ENCODE measurements at places on chromosomes 2 and 18.

DNA sequence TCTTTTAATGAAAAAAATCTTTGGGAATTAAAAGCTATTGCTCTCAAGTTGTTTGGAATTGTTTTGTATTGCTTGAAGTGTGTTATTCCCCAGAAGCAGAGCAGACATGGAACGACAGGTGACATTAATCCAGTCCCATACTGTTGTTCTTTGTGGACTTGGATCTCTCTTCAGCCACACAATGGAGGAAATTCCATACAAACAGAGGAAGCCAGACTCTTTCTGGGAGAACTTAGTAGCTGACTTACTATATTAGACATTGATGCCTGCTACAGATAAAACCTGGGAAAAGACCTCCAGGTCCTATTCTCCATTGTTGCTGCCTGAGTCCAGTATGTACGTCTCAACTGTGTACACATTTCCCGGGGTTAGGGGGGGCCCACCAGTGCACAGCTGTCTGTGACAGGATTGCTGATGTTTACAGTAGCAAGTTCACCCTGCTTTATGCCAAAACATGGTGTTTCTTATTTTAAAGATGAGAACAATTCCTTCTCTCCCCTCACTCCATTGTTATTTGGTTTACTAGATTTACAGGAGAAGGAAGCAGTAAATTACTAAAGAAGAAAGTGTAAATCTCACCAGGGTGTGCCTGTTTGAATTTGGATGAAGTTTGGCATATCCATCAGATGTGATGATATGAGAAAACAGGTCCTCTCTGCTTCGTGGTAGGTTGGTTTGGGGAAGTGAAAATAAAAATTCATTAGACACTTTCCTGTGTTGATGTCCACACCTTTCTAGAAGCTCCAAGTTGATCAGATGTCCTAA lies 142.4 kb upstream of the RBBP8 start:
- H3K27me3 ChIP-seq = peaks cover 15% of the 10 kb centered on the region
- H3K27ac ChIP-seq = no peak overlapping the region
- H3K4me1 ChIP-seq = no peaks in the 10 kb centered on the region

DNA sequence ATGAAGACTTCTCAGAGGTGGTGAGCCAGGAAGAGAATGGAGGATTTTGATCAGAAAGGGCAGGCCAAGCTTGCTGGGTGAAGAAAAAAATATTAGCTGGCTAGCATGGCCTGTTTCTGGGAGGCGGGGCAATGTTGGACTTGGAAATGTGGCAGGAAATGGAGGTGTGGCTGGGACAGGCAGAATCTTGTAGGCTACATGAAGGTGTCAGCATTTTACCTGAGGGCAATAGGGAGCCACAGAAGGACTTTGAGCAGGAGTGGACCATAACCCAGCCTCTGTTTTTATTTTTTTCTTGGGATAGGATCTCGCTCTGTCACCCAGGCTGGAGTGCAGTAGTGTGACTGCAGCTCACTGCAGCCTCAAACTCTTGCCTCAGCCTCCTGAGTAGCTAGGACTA lies 31.7 kb downstream of the EMX1 start:
- DNase-seq = no peak
- H3K36me3 ChIP-seq = no peaks in the 10 kb centered on the region
- H3K27ac ChIP-seq = no peak overlapping the region
- peaks cover 4% of the 10 kb centered on the region for H3K4me1 ChIP-seq

- H3K36me3 ChIP-seq = no peaks in the 10 kb centered on the region
- peaks cover 7% of the 10 kb centered on the region for H3K4me1 ChIP-seq
- no peak for DNase-seq
- no peaks in the 10 kb centered on the region for H3K27me3 ChIP-seq
- H3K27ac ChIP-seq = peak overlapping the region; percentile 18
Observed at GRCh38 chr2:233643128-233643527, 6.9 kb downstream of the UGT1A10 start.

DNA sequence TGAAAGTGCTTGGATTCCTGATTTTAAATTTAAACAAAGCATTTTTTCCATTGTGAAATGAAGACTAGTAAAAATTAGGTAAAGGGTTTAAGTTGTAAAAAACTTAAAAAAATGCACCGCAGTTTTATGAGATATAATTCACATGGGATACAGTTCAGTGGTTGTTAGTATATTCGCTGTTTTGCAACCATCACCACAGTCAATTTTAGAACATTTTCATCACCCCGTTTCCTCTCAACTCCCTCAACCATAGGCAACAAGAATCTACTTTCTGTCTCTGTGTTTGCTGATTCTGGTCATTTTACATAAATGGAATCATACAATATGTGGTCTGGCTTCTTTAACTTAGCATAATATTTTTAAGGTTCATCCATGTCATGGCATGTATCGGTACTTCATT lies 4.0 kb downstream of the DGKD start:
- peaks cover 57% of the 10 kb centered on the region for H3K4me1 ChIP-seq
- DNase-seq = no peak
- peaks cover 29% of the 10 kb centered on the region for H3K36me3 ChIP-seq
- no peak overlapping the region for H3K27ac ChIP-seq
- H3K27me3 ChIP-seq = no peaks in the 10 kb centered on the region
- H3K4me3 ChIP-seq = no peak overlapping the region

- H3K4me3 ChIP-seq = no peak overlapping the region
- peaks cover 40% of the 10 kb centered on the region for H3K4me1 ChIP-seq
- no peaks in the 10 kb centered on the region for H3K36me3 ChIP-seq
- no peak for DNase-seq
Observed at GRCh38 chr2:112151701-112152440, 13.7 kb downstream of the FBLN7 start.

DNA sequence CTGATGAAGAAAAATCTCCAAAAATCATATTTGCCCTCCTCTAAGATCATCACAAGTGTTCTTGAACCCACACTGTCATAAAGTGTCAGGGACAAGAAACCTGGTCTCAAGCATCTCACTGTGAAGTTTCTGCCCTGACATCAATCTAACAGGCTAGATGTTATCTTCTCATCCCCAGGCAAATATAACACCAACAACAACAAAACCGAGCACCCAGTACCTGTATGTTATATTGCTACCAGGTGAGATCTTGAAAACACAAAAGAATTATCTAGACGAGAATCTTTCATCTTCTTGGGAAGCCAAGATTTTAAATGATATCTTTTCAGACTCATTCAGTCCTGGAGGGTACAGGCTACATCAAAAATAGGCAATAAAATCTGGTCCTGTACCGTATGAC lies 8.8 kb upstream of the MAP4K3 start:
- H3K4me1 ChIP-seq = peaks cover under 1% of the 10 kb centered on the region
- peaks cover 14% of the 10 kb centered on the region for H3K36me3 ChIP-seq
- no peak overlapping the region for H3K4me3 ChIP-seq
- DNase-seq = no peak
- no peak overlapping the region for H3K27ac ChIP-seq

DNA sequence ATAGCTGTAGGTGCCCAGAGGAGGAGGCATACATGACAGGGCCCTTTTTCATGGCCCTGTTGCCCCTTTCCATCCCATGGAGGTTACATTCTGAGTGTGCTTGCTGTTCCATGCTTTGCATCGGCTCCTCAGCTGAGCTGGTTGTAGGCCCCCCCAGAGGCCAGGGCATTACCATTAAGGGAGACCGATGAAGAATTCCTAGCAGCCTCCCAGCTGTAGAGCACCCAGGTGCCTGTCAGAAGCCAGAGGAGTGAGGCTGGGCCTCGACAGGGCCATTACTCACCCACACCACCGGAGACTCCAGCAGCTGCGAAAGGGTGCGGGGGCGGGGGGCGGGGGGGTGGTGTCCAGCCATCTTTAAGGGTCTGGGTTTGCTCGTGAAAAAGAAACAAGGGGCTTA lies 72.2 kb downstream of the GALNT14 start:
- no peak for DNase-seq
- no peaks in the 10 kb centered on the region for H3K27me3 ChIP-seq
- no peak overlapping the region for H3K27ac ChIP-seq
- H3K36me3 ChIP-seq = no peaks in the 10 kb centered on the region
- no peaks in the 10 kb centered on the region for H3K4me1 ChIP-seq

DNA sequence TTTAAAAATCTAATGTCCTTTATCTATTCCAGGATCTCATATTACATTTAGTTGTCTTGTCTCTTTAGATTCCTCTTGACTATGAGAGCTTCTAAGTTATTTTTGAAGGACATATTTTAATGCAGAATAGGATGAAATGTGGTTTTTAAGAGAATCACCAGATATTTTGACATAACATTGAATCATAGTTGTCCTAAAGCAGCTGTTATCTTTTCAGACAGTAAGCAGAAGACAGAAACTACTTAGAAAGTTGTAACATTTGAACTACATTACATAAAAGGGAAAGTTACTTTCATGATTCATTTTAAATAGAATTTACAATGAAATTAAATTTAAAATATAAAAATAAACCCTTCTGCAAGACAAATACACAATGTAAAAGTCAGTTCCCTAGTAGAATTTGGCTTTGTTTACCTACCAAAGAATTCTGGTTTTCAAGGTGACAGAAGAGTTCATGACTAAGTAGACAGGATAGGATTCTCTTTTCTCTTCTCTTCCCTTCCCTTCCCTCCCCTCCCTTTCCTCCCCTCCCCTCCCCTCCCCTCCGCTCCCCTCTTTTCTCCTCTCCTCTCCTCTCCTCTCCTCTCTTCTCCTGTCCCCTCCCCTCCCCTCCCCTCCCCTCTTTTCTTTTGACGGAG lies 186.0 kb downstream of the DIS3L2 start:
- no peak overlapping the region for H3K4me3 ChIP-seq
- H3K27ac ChIP-seq = no peak overlapping the region
- peaks cover 6% of the 10 kb centered on the region for H3K36me3 ChIP-seq
- peaks cover 9% of the 10 kb centered on the region for H3K4me1 ChIP-seq

DNA sequence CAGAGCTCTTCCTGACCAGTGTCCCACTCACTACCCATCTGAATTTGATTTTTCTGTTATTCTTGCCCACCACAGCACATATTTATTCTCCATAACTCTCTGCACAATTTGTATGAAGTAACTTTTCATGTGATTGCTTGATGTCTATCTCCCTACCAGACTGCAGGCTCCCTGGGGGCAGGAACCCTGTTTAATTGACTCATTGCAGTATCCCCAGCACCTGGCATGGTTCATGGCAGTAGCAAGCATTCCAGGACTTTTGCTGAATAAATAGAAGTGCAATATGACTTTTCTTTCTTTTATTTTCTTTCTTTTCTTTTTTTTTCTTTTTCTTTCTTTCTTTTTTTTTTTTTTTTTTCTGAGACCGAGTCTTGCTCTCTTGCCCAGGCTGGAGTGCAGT lies 88.7 kb upstream of the XPO1 start:
- H3K27me3 ChIP-seq = no peaks in the 10 kb centered on the region

DNA sequence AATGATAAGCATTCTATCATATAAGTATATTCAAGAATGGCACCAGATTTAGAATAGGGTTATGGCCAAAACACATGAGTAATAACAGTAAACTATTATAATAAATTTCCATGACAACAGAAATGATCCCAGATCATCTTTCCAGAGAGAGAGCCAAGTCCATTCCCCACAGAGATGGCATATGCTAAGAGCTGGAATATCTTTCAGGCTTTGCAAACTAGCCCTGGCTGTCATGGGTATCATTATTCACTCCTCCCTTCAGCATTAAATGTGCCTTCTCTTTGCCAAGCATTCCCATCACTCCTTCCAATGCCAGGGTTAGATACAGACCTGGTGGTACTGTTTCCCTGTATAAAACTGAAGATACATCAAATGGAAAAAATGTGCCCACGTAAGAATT lies 10.9 kb downstream of the FEZ2 start:
- H3K27ac ChIP-seq = no peak overlapping the region
- no peaks in the 10 kb centered on the region for H3K27me3 ChIP-seq
- DNase-seq = no peak

All from activated naive CD4-positive, alpha-beta T cell treated with anti-CD3 and anti-CD28 coated beads for 36 hours (primary cell).